ENCODE measurements at places on chromosomes 12 and 14.

DNA sequence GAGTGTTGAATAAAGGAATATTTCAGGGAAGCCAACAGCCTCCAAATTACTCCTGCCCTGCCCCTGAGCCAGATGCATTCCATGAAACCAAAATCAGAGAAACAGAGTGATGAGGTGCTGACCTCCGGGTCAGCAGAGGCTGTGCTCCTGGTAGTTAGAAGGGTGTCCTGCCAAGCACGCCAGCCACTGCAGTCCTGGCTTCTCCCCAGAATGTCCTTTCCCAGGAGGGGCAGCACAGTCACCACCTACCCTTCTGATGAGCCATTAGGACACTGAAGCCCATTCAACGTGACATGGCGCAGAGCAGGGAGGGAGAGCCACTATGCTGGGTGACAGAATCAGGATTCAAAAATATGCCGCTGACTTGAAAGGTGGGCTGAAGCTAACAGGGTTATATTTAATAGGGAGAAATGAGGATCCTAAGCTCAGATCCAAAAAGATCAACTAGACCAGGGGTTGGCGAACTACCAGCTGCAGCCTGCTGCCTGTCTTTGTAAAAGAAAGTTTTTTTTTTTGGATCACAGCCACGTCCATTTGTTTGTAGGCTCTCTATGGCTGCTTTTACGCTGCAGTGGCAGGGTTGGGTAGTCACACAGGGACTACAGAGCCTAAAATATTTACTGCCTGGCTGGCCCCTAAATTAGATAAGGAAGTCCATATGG is 34.5 kb upstream of the PLEK2 start:
- DNase-seq = no peak

DNA sequence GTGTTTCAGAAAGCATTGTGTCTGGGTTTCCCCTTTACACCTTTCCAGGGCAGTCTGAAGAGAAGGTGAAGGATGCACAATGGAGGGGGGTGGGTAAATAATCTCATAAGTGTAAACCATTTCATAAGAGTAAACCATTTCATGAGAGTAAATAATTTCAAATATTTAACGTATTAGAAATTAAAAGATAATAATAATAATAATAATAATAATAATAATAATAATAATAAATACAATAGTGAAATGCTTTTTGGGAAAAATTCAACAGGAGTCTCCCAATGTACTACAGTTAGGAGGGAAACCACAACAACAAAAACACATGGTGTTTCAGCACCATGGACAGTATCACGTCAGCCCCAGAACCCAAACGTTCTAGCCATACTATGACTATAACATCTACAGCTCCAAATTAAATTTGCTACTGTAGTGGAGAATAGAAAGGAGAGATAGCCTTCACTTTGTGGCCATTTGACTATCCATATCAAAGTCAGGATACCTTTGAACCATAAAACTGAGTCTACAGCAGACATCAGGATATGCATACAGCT is 691.8 kb downstream of the BCL11B start:
- no peak for DNase-seq

DNA sequence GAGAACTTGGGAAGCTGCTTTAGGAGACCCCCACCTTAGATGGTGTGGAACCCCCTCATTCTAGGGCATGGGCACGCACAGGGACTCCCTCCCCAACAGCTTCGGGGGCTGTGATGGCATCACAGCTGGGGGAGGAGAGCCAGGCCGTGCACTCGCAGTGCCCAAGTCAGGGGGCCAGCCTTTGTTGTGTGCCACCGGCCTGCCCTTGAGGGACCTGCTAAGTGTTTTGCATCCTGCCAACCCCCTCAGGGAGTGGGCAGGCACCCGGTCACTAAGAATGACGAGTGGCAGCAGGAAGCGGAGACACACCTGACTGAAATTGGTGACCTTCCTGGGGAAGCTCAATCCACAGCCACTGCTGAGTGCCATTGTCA is 334.9 kb upstream of the SFSWAP start:
- DNase-seq = no peak

- DNase-seq = no peak
Observed at GRCh38 chr14:25521616-25522015, 471.7 kb upstream of the STXBP6 start.

DNA sequence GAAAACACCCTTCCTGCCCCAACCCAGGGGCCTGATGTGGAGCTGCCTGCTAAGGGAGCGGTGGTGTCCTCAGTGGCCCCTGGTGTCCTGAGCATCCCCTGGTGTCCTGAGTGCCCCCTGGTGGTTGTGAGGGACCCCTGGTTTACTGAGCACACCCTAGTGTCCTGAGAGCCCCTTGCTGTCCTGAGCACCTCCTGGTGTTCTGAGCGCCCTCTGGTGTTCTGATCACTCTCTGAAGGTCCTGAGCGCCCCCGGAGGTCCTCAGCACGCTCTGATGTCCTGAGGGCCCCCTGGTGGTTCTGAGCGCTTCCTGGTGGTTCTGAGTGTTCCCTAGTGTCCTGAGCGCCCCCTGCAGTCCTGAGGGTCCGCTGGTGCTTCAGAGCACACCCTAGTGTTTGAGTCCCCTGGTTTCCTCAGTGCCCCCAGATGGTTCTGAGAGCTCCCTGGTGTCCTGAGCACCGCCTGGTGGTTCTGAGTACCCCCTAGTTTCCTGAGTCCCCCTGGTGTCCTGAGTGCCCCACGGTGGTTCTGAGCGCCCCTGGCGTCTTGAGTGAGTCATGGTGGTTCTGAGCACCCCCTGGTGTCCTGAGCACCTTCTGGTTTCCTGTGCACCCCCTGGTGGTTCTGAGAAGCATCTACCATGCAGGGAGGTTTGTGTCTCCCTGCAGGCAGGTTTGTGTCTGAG is 1004.2 kb downstream of the TMEM121 start:
- no peak for DNase-seq

DNA sequence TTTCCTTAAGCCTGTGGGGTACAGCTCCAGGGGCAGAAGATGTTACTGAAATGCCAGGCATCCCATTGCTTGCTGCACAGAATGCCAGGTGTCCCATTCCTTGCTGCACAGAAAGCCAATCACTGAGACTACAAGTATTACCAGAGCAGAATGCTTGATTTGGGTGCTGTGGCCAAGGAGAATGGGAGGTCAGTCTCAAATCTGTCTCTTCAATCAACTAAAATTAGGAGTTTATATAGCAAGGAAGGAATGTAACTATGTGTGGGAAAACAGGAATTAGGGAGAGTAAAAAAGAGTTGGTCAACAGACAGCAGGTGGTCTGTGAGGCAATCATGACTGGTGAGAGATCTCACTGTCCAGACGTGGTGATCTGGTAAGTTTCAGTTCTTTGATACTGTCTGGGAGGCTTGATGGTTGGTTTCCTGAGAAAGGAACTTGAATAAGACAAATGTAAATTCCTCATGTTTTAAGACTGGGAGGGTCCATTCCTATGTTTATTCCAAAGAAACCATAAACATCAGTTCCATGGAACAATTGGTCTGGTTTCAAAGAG is 31.2 kb upstream of the VASH1 start:
- no peak for DNase-seq

GRCh38 chr12:120710805-120711296 is 593 bp downstream of the UNC119B start:
- no peak for DNase-seq

- DNase-seq = peak; percentile 43
Observed at GRCh38 chr12:70543444-70543843, 93.8 kb downstream of the PTPRB start.

DNA sequence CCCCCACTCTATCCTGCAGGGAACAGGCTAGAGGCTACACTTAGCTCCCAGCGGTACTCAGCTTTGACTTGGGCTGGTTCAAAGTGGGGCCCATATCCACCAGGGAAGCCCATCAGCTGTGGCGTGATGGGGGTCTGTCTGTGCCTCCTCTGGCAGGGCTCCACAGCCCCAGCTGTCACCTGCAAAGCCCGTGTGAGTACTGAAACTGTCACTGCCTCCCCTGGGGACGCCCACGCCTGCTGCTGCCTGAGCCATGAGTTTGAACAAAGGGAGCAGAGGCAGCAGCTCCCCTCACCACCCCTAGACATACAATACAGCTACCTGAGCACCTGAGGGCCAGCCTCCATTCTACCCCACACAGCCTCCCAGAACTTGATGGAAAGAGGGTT is 5.0 kb downstream of the REM2 start:
- no peak for DNase-seq

GRCh38 chr12:43883748-43884147 is 47.9 kb downstream of the TMEM117 start:
- DNase-seq = no peak

- no peak for DNase-seq
Observed at GRCh38 chr12:53952871-53953734, 1.6 kb upstream of the HOXC12 start.

DNA sequence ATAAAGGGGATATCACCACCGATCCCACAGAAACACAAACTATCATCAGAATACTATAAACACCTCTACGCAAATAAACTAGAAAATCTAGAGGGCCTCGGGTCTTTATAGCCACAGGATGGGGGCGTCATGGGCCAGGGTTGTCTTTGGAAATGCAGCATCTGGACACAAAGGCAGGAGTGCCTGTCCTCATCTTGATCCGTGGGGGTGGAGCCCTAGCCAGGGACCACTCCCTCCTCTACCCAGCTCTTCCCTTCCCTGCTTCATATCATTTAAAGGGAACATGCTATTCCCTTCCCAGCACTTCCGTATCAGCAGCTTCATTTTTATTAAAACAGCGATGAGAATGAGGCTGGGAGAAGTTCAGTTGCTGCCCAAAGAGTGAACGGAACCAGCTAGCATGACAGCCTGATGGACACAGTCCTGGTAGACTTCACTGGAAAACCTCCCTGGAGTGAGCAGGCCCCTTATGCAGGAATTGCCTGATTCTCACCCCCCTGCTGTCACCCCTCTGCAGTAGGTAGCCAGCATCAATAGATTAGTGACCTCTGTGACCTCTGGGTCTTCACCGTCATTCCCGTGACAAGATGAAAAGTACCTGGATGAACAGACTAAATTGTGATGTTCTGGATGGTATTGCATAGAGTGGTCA is 251.4 kb upstream of the RGS6 start:
- no peak for DNase-seq

GRCh38 chr12:77760271-77761025 is 70.2 kb upstream of the NAV3 start:
- no peak for DNase-seq

DNA sequence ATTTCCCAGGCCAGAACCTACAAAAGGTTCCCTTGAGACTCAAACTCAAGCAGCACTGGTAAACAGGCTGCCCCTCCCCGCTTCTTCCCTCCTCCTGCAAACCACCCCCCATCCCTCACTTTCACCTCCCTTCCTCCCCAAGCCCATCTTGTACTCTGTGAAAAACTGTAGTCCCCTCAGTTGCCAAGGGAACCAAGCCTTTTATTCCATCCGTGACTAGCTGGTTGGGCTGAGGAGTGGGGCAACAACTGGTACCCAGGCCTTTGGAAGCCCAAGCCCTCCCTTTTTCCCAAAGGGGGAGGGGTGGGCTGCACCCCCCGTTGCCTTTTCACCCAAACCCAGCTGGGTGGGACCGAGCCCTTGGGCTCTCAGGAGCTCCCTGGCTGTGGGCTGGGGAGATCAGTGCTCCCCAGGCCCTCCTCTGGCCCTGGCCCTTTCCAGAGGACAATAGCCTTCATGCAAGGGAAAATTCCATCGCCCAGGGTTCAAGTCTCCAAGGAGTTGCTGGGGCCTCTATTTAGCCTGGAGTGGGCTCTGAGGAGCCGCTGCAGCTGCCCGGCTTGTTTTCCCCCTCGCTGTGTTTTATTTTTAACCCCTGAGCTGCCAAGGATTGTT is 61.9 kb downstream of the ZFP36L1 start:
- DNase-seq = no peak

DNA sequence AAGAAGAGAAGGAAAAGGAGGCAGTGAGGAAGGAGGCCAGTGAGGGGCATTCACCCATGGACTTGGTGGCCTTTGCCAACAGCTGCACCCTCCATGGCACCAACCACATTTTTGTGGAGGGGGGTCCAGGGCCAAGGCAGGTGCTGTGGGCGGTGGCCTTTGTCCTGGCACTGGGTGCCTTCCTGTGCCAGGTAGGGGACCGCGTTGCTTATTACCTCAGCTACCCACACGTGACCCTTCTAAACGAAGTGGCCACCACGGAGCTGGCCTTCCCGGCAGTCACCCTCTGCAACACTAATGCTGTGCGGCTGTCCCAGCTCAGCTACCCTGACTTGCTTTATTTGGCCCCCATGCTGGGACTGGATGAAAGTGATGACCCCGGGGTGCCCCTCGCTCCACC is 11.4 kb upstream of the SMARCD1 start:
- no peak for DNase-seq

DNA sequence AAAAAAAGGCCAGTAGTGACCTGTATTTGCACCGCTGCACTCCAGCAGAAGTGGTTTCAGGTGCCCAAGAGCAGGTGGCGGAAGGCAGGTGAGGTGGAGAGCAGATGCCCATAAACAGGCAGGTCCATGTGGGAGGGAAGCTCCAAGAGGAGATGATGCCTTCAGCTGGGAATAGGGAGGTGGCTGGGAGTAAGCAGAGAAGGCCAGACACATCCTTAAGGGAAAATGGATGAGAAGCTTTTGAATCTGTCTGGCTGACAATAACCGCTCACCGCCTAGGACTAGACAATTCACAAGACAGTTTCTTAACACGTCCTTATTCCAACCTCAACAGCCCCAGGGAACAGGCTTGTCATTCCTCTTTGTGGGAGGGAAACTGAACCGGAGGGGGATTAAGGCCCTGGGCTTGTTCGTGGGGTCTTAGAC is 43.9 kb upstream of the PLEKHG6 start:
- no peak for DNase-seq

DNA sequence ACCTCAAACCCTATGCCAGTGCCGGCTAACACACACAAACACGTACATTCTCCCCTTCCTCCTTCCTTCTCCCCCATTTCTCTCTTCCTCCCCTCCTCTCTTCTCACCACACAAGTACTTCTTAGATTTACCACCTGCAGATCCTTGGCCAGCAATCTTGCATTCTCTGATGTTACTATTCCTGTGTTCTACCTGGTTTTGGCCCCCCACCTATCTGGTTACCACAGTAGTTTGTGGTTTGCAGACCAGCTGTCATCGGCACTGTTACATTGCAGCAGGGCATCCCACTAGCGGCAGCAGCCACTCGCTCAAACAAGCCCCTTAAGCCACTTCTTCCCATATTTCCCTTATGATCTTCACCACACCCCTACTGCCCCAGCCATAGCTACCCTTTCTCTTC is 3.9 kb downstream of the ABHD4 start:
- no peak for DNase-seq

GRCh38 chr12:6182279-6182898 is 17.8 kb upstream of the CD9 start:
- peak; percentile 98 for DNase-seq

DNA sequence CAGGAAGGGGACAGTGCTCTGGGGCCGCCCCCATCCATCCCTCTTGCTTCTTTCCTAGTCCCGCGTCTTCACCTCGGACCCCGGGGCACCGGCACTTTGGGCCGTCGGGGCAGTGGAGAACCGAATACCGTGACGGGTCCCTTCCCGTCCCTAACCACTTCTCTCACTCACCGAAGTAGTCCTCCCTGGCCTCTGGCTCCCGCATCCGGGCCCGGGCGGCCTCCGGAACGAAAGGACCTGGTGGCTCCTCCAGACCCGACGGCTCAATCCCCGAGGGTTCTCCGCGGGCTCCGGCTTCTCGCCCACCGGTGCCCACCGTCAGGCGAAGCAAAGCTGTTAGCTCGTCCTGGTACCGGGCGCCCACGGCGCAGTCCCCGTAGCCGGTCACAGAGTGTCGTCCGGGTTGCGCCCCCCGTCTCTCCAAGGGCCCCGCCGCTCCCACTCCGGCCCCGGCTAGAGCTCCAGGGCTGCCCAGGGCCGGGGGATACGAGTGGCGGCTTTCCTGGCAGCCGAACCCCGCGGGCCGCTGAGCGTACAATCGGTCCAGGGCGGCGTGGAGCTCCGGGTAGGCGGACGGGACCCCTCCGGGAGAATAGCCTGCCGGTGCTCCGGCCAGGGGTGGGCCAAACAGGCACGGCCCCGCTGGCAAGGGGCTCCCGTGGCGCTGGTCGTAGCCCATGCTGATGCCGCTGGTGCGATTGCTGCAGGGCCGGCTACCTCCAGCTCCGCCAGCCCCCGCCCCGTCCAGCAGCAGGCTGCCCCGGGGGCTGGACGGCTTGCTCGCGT is 1.1 kb downstream of the AJUBA start:
- no peak for DNase-seq

All from brain pericyte (primary cell).